ENCODE measurements at places on chromosomes 5 and 9.

DNA sequence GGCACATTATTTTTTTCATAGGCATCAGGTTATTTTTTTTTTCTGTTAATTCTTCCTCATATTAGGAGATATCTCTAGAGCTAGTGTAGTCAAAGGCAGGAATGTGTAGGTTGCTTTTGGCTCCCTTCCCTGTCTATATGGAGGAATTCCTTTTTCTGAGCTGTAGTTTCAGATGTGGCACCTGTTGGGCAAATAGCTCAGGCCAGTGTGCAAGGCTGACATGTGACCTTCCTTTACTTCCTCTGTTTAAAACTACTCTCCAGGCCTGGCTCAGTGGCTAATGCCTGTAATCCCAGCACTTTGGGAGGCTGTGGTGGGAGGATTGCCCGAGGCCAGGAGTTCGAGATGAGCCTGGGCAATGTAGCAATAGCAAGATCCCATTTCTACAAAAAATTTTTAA is 40.5 kb upstream of the KIAA1958 start:
- no peak for DNase-seq

- DNase-seq = no peak
Measured at GRCh38 chr9:136741883-136742571, 713 bp downstream of the LCN10 start.

DNA sequence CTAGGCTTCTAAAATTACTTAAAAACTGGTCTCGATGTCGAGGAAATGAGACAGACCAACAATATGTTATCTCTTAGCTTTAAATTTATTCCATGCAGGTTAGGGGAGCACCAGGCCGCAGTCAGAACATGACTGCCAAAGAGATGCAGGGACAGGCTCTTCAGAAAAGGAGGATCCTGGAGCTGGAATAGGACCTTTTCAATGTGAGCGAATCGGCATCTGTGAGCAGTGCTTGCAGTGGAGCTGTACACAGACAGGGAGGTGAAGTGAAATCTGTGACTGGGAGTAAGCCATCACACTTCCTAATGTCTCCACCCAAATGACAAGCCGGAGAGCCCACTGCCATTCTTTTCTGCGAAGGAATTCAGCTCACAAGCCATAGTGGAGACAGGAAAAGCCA is 78.2 kb downstream of the EFNA5 start:
- no peak for DNase-seq

- DNase-seq = no peak
Measured at GRCh38 chr5:154850255-154851062, at the start of gene FAXDC2. Gene FAXDC2, minus strand, starts transcription at chr5:154850603. Its CDS starts 12,425 bp downstream, at chr5:154838178.

GRCh38 chr9:121592265-121592664 is 59.2 kb upstream of the DAB2IP start:
- DNase-seq = no peak

DNA sequence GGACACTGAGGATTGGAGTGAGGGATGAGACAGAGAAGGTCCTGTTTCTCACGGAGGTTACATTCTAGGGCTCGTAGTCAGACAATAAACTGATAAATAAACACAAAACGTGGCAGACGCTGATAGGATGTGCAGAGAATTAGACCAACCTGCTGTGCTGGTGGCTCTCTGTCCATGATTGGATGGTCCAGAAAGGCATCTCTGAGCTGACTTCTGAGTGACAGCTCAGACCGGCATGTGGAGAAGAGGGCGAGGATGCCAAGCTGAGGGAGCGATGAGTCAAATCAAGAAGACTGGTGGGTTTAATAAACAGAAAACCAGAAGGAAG is 132.3 kb upstream of the TAF11L2 start:
- DNase-seq = no peak

DNA sequence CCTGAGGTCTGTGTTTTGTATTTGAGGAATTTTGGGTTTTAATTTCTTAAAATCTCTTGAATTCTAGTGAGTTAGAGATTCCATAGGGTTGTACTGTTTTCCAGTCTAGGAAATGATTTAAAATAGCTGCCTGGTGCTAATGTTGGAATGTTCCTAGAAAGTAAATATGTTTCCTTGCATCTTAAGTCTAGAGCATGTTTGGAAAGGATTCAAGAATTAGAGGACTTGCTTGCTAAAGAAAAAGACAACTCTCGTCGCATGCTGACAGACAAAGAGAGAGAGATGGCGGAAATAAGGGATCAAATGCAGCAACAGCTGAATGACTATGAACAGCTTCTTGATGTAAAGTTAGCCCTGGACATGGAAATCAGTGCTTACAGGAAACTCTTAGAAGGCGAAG is 41.8 kb downstream of the LMNB1 start:
- no peak for DNase-seq

GRCh38 chr5:113292462-113292861 is 142.3 kb downstream of the TSSK1B start:
- DNase-seq = no peak

GRCh38 chr5:42397267-42397666 is 26.0 kb upstream of the GHR start:
- DNase-seq = no peak

- no peak for DNase-seq
Measured at GRCh38 chr9:15244001-15244441, 63.0 kb downstream of the TTC39B start.

DNA sequence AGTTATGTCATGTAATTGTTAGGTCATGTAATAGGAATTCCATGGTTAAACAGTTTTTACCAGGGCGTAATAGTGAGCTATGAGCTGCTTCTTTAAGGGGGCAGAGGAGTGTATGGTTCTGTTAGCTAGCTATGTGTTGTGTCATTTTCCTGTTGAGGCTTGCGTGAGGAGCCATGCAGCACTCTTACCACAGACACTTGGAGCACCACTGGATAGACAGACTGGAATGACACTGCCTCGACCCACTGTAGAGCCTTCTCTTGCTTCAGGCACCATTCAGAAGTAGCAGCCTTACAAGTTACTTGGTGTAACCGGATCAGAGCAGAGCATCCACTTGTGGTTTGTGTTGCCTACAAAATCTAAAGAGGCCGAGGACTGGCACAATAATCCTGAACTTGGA is 28.3 kb upstream of the STOM start:
- no peak for DNase-seq

- DNase-seq = no peak
Measured at GRCh38 chr5:101103874-101104273, 200.8 kb upstream of the ST8SIA4 start.

- DNase-seq = peak; percentile 70
Measured at GRCh38 chr9:137095664-137096517, 9.1 kb downstream of the MAN1B1 start.

- no peak for DNase-seq
Measured at GRCh38 chr9:129052592-129052991, 16.2 kb downstream of the MIGA2 start.

DNA sequence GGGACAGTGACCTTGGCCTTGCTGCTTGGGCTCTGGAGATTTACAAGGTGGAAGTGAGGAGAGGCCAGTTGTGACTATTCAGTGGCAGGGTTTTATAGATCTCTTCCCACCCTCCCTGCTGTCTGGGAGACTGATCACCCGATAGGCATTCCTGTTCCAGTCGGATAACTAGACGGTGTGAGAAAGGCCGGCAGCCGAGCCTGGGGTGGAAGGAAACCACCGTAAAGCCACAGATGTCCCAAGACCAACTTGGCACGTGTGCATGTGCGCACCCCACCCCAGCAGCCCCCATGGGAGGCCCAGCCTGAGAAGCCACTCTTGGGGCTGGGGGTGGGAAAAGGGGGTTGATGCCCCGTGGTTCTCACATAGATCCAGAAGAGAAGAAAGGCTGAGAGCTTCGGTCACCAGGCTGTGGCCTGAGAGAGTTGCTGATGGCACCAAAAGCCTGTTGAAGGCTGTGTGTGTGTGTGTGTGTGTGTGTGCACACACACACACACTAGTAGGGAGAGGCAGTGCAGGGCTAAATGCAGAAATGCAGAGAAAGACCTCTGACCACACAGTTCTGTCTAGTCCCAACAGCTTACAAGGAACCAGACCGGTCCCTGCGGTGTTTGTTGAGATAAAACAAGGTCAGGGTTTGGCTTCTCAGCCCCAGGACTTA is 225.8 kb downstream of the FANCC start:
- DNase-seq = no peak

GRCh38 chr5:163306421-163306820 is 131.0 kb upstream of the CCNG1 start:
- no peak for DNase-seq

DNA sequence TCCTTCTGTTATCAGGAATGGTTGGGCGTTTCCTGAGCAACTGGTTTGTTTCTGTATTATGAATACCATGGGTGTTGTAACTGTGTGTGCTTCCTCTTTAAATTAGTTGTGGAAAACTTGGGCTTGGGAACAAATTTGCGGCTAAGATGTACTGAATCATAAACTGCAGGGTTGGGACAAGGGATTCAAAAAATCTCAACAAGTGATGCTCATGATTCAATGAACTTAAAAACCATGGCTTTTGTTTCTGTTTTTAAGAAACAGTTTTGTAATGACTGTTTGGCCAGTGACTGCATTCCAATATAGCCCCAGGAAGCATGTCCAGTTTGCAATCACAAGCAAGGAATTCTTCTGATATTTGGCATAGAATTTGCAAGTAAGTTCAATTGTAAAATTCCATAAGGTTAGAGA is 657.5 kb upstream of the WWC1 start:
- DNase-seq = no peak

DNA sequence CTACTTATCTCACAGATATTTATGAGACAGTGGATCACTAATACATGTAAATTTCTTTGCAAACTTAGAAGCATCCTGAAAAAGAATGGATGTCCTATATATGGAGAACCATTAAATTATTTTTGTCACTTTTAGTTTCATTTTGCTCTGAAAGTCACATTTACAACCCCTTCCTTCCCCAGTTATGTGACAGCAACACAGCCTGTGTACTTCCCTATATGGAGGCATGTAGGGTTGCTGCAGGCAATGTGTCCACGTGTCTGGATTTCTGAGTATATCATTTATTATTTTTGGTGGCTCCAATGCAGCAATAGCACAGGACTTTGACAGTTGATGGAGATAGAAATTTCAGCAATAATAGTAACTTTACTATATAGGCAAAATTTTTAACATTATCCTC is 156.4 kb downstream of the ST8SIA4 start:
- no peak for DNase-seq

GRCh38 chr9:79135681-79136415 is 435.9 kb upstream of the TLE4 start:
- DNase-seq = no peak
